T follicular helper cell (primary cell): ENCODE measurements at places on chromosomes 12 and 14.
A peak's percentile ranks its signal among the peaks of the same experiment; 100 is the strongest.

DNA sequence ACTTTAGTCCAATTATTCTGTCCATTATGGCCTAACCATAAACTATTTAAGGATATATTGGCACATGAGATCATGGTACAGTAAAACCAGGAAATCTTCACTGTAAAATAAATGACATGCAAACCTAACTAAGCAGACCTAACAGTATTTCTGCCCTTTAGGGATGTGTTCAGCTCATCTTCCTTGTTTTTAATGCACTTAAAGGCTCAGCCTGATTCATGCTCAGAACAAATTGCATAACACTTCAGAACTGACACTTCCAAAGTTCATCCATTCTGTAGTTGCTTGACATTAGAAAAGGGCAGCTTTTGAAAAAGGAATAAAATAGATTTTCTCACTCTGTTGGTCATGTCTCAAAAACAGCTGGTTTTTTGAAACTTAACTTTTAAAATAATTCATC, 708.5 kb downstream of the C12orf50 start:
- no peak for DNase-seq

DNA sequence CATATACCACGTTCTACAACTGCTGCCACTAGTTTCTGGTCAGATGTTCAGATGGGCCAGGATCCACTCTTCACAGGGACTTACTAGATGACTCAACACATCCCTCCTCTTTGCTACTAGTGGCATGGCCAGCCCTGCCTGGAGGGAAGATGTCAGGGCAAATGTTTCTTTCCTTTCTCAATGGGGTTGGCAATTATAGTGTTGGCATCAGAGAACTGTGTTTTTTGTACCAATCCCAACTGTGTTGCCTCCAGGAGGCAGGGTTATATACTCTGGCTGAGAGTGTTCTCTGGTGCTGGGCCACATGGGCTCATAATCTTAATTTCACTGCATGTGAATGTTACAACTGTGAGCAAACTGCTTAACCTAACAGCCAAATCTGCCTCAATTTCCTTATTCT, 69.9 kb upstream of the AVPR1A start:
- no peak for DNase-seq

- DNase-seq: no peak
These were observed 170.0 kb upstream of the SLC16A7 start for GRCh38 chr12:59425798-59426197.

- DNase-seq: no peak
These were observed 13.5 kb upstream of the SERPINA4 start for GRCh38 chr14:94547726-94548125.

- no peak for DNase-seq
These were observed 55.8 kb downstream of the PAWR start for GRCh38 chr12:79634957-79635471.

DNA sequence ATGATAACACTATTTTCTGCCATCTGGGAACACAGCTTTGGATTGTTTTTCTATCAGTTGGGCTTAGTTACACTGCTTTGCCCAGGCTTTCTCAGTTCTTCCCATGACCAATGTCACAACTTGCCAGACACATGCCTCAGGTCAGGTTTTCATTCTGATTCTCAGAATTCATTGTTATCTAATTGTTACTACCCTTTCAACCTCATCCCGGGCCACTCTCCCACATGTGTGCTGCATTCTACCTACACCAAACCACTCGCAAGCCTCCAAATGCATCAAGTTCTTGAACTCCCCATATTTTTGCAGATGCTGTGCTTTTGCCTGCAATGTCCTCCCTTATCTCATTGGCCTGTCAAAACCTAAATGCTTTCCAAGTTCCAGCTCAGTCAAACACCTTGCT, 36.3 kb downstream of the NELL2 start:
- no peak for DNase-seq

- no peak for DNase-seq
These were observed 13.0 kb downstream of the ATG14 start for GRCh38 chr14:55398679-55399078.

- peak; percentile 1 for DNase-seq
These were observed at the start of gene IFNG-AS1 for GRCh38 chr12:67989184-67989920. IFNG-AS1 (plus strand) TSS chr12:67989447.

DNA sequence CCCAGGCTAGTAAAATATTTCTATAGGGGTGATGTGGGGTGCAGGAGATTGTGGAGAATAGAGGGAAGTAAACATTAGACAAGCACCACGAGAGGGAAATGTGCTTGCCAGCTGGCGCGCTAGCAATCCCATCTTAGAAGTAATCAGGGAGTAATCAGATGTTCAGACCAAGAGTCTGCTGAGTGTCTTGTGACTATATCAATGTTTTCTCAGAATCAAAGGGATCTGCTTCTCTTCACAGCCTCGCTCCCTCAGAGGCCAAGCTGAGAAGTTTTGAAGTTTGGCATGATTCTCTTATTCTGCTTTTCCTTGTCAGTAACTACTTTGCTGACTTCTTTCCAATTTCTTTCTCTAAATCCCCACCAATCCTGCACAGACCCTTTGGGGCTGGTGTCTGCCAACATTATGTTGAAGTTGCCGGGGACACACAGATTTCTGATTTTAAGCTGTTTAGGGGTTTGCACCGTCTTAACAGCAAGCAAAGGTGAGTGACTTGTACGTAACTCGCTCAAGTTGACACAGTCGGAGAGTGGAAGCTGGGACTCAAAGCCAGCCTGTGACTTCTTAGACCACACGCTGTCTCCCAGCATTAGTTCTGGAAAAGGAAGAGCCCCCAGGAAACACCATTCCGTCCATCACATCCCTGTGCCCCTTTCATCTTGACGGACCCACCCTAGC, 22.0 kb upstream of the TSPAN9 start:
- DNase-seq: no peak
